ENCODE measurements at places on chromosomes 12 and 14. TPM values are rescaled to one million over a fixed set of nuclear protein-coding genes. Genes with fewer than 3 reads are reported as not detected.

The RTL1 gene
- total RNA-seq: not detected

The RPL36AL gene
- total RNA-seq: 377 TPM

The CFAP251 gene
- total RNA-seq: 4.2 TPM

The BCL11B gene
- 2.9 TPM for total RNA-seq

The MYO1A gene
- total RNA-seq: not detected

The SIX1 gene
- 14.9 TPM for total RNA-seq

DNA sequence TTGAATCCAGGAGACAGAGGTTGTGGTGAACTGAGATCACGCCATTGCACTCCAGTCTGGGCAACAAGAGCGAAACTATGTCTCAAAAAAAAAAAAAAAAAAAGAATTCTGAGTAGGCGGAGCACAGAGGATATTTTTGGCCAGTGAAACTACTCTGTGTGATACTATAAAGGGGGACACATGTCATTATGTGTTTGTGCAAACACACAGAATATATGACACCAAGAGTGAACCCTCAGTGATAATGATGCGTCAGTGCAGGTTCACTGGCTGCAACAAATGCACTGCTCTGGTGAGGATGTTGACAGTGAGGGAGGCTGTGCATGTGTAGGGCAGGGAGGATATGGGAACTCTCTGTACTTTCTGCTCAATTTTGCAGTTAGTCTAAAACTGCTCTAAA, 24.2 kb downstream of the FBXO21 start:
- no peak for DNase-seq

- no peak for DNase-seq
Observed at GRCh38 chr14:61043506-61043905, 62.5 kb downstream of the SLC38A6 start.

GRCh38 chr14:40240245-40240859, 808.1 kb upstream of the FBXO33 start:
- DNase-seq: no peak

GRCh38 chr14:72738161-72738611, 155.7 kb downstream of the DPF3 start:
- no peak for DNase-seq

- no peak for DNase-seq
Observed at GRCh38 chr14:44388306-44388705, 118.8 kb downstream of the FSCB start.

DNA sequence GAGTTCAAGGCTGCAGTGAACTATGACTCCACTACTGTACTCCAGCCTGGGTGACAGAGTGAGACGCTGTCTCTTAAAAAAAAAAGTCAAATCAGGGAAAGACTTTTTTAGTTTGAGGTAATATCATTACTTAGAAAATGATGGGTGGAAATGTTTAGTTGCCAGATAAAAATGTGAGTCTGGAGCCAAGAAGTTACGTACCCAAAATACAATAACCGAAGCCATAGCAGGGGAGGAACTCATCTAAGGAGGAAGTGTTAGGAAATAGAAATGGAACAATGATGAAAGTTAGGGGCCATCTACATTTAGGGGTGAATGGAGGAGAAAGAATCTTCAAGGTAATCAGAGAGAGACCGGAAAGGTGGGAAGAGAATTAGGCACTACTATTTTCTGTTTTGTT, 98.8 kb downstream of the DACT1 start:
- DNase-seq: no peak

DNA sequence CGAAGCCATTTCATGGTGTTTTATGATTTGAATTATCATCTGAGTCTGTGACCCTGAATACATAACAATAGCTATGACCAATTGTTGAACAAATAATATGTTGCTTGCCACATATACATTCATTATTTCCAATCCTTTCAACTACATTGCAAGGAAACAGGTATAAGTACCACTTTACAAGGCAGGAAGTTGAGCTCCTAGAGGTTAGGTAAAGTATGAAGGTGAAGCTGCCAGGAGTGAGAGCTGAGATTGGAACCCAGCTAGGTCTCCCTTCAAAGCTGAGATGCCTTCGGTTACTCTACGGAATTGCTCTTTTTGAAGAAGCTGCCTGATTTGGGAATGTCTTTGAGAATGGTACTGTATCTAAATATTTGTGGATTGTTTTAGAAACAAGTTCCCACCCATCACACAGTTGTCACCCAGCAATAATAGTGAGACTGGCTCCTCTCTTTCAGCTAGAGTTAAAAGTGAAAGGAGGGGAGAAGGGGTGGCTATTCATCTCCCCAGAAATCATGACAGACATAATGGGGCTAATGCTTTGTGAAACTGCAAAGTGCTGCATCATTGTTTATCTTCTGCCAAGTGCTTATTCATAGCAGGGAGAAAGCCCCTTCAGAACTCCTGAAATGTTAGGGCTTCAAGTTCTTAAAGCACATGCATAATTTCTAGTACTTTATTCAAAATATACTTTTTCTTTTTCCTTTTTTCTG, 75.9 kb upstream of the AMIGO2 start:
- DNase-seq: peak; percentile 54

GRCh38 chr12:68290126-68290525, 36.7 kb upstream of the IL22 start:
- peak; percentile 56 for DNase-seq

GRCh38 chr12:103868215-103868614, 27.2 kb upstream of the NT5DC3 start:
- DNase-seq: no peak

Data from Daoy (cell line).